ENCODE measurements at places on chromosomes 1 and 21.

- peak; percentile 76 for DNase-seq
These were observed 586 bp downstream of the COL24A1 start for GRCh38 chr1:86155807-86156565.

DNA sequence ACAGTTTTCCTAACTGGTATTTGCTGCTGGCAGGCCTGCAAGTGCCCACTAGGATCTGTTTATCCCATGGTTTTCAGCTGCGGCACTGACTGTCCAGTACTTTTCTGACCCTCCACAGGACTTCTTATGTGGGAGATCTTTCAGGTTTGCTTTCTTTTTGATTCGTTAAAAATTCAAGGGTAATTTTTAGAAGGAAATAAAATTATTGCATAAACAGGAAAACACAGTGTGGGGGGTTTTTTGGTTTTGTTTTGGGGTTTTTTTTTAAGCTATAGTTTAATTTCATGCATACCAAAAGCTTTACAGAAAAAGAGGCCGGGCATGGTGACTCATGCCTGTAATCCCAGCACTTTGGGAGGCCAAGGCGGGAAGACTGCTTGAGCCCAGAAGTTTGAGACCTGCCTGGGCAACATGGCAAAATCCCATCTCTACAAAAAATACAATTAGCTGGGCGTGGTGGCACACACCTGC, 3.6 kb downstream of the NIBAN1 start:
- no peak for DNase-seq

- DNase-seq = no peak
These were observed 10.1 kb downstream of the ENTREP3 start for GRCh38 chr1:155245163-155245524.

DNA sequence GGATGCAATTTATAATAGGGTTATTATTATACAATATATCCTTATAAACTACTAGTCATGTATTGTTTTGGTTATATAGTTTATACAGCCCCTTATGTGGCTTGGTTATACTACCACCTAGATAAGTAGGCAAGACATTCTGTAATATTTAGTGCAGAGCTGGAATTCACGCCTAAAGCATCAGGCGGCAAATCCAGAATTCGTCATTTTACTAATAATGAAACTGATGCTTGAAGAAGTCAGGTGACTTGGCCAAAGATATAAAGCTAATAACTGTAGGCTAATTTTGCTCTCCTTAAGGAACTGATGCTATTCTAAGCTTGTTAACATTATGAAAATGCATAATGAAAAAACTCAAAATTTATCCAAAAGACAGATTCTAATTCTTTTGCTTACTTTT, 10.8 kb downstream of the NSL1 start:
- no peak for DNase-seq

DNA sequence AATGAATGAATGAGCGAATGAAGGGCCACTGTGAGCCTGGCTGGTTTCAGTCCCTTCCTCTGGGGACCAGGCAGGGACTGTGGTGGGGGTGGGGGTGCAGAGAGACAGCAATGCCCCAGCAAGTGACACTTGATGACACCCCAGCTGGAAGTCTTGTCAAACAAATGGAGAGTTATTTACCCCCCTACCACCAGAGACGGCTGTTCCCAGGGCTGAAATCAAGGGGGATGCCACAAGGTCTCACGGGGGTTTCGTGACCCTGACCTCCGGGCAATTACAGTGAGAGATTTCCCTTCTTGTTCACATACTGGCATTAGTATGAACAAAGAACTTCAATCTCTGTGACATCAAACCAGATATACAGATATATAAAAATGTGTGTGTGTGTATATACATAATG, 34.0 kb upstream of the LMO4 start:
- DNase-seq = no peak

DNA sequence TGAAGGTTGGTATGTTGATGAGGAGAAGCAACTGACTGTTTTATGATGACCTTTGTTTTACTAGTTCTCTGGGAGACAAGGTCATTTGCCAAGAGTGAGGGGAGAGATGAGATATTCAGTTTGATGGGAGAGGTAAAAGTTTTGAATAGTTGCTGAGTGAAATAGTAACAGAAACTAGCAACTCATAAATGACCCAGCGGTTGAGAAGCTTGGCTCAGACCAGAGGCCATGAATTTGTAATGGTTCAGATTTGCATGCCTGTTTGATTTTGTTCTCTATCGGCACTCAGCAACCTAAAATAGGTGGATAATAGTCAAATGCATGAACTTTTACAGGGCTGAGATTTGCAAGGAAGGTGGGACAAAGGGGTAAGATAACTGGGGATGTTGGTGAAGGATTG, 6.6 kb downstream of the CCDC30 start:
- no peak for DNase-seq

DNA sequence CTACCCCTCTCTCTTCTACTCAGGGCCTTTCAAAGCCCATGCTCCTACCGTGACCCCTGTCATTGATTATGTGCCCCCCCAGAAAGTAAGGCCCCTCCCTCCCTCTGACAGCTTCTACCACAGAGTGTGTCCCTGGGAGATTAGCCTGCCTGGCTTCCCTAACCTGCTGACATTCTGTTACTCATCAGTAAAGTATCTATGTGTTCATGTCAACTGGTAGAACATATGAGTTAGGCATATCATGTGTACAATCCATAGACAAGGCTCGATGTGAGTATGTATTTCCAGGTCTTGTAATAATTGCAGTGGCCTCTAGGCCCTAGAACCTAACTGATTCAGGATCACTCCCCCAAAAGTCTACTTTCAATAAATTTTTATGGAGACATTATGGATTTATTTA, 120.0 kb downstream of the GIPC2 start:
- DNase-seq = no peak

DNA sequence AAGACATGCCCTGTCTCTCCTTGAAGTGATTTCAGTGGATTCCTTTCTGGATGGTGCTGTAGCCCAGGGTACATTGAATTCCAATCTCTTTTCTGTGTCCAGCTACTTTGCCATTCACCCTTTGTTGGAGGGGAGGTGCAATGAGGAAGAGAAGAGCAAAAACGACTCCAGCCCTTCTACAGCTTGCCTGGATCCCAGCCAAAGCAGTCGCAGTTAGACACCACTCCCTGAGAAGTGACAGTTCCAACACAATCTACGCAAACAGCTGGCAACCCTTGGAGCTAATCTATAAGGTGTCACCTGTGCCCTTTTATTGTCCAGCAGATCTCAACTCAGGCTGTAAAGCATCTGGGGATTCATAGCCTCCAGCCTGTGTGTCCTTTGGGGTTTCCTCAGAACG, 4.6 kb downstream of the CD244 start:
- no peak for DNase-seq

DNA sequence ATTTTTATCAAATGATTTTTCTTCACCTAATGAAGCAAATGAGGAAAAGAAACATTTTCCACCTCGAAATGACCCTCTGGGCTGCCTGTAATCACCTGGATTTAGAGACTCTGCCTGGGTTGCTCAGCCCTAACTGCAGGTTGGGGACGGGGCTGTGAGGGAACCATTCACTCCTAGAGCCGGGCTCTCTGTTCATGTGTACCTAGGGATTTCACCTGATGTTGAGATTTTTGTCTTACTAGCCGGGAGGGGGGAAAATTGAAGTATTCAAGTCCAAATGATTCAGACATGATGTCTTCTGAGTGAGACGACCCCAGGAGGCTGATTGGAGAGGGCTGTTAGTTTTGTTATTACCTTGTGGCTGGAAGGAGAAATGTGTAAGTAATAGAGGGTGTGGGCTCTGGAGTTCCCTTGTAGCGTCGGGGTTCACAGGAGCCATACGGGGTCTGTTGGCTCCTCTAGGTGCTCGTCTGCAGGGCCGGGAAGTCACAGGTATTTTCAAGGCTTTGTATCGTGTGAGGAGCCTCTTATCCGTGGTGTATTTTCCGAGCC, 42.3 kb upstream of the PWP2 start:
- no peak for DNase-seq

DNA sequence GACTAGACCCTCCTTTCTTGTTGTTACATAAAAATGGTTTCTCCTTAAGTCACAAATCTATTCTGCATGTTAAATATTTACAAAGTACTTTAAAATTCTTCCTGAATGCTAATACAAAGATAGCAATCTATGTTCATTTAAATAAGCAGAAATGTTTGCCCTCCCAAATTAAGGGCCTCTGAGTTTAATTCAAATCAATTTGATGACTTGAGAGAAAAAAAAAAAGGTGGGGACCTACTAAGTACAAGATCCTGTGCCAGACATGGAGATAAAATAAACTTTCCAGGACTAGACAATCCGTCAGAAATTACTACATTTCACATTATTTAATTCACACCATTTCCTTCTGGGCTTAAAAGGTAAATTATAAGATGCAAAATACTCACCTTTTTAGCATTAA, 548.3 kb downstream of the DPYD start:
- DNase-seq = no peak

- DNase-seq = no peak
These were observed 82.6 kb downstream of the GDAP2 start for GRCh38 chr1:117846674-117847425.

Data from right kidney (tissue), 9 donors.